Hippocampal formation (tissue), 2 donors: ENCODE measurements at places on chromosomes 3 and 15.

GRCh38 chr15:36831904-36832287 lies 252.5 kb downstream of the CDIN1 start:
- DNase-seq, result no peak

- DNase-seq, result no peak
These were observed 11.9 kb downstream of the ASB7 start for GRCh38 chr15:100614336-100614735.

GRCh38 chr3:183489455-183490210 lies 61.2 kb upstream of the MCF2L2 start:
- no peak for DNase-seq

- no peak for DNase-seq
These were observed 8.5 kb downstream of the ITPKA start for GRCh38 chr15:41501931-41502794.

DNA sequence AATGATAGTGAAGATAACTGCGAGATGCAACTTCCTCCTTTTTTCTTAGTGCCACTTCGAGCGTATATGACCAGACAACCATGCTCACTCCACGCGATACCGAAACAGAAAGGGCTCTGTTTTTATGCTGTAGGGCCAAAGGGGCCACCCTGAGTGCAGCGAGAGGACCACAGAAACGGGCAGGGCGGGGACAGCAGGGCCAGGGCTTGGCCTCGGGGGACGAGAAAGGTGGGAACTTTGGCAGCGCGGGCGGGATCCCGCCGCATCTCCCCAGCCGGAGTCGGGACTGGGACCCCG lies 483 bp downstream of the VPS13C start:
- DNase-seq, result peak; percentile 63

GRCh38 chr3:39718674-39719595 lies 90.5 kb upstream of the MYRIP start:
- DNase-seq, result no peak

GRCh38 chr15:68791431-68792283 lies 29.0 kb downstream of the ANP32A start:
- DNase-seq, result no peak

- no peak for DNase-seq
These were observed 44.1 kb upstream of the TFG start for GRCh38 chr3:100665230-100665629.

DNA sequence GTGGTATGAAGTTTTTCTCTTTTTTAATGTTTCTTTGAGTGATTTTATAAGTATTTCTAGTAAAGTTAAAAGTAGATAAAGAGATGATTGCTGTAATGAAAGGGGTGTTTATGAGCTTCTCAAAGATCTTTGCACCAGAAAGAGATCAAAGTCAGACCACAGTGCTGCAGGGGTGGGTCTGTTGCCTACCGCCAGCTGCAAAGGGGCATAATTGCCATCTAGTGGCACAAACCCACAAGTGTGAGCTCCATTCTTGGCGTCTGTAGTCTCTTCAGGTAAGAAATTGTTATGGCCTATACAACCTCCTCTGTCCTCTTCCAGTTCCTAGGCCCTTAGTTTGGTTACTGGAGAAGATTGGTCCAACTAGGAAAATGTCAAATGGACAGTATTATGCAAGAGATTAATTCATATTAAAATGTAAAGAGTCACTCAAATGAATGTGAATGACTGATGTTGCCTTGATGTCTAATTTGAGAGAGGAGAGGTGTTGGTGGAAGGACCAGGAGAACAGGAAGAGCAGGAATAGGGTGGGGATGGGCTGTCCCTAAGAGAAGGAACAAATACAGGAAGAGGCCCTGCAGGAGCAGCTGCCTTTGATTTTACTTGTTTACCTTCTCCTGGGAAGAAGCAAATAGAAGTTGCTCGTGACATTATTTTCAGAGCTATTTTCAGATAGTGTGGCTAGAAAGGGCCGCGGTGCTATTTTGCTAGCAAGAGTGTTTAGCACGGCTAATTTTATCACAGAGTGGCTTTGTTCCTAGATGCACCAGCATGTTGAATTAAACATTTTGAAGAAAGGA lies 53.0 kb upstream of the GSK3B start:
- DNase-seq, result no peak

DNA sequence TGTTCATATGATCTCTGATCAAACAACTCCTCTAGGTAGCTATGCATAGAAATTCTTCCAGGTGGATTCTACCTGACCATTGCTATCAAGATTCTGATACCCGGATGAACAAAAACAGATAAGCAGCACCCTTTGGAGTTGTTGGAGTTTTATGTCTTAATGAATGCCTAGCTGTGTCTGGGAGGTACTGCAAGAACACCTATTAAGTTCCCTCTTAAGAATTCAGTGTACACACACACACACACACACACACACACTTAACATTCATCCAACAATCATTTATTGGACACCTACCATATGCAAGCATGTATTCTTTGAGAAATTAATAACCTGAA lies 58.1 kb upstream of the FNDC3B start:
- no peak for DNase-seq

DNA sequence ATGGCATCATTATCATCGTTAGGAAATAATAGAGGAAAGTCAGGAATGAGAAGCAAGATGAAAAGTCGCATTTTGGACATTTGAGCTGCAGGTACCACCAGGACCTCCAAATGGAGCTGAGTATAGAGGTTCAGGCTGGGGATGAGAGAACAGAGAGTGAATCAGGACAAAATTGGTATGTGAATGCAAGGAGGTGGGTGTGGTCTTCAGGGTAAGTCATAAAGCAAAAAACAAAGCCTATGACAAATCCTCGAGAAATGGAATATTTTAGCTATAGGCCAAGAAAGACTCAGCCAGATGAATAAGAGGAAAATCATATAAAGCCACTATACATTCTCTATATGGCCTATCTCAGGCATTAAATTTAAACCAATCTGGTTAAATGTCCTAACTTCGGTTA lies 841.3 kb downstream of the ROBO1 start:
- DNase-seq, result no peak

DNA sequence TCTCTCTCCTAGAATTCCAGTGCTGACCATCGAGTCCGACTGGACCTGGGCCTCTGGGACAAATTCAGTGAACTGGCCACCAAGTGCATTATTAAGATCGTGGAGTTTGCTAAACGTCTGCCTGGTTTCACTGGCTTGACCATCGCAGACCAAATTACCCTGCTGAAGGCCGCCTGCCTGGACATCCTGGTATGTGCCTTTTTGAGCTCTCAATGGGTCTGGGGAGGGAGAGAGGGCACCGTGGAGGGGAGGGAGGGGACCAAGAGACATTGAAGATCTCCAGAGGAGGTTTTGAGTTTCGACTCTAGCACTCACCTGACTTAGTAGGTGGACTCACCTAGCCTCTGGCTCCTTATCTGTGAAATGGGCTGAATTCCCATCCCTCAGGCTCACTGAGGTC lies 84.2 kb downstream of the TOP2B start:
- DNase-seq, result no peak

- no peak for DNase-seq
These were observed 114.7 kb upstream of the LMOD3 start for GRCh38 chr3:69236812-69237707.

GRCh38 chr15:42549741-42550392 lies 1.2 kb downstream of the HAUS2 start:
- DNase-seq, result no peak

DNA sequence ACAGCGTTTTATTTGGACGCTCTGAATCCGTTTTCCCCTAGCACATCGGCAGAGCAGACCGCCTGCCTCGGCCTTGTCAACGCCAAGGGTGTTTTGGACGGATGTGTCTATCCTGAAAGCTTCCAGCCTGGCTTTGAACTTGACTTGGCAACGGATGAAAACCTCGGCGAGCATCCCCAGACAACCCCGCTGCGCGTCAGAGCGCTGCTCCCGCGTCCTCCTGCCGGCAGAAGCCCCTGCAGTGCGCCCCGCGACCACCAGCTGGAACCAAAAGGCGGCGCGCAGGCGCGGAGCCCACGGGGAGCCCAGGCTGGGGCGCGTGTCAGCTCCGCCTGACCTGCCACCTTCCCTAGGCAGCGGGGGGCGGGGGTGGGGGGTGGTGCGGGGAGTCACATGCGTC lies 26.2 kb upstream of the ARL8B start:
- DNase-seq, result no peak

DNA sequence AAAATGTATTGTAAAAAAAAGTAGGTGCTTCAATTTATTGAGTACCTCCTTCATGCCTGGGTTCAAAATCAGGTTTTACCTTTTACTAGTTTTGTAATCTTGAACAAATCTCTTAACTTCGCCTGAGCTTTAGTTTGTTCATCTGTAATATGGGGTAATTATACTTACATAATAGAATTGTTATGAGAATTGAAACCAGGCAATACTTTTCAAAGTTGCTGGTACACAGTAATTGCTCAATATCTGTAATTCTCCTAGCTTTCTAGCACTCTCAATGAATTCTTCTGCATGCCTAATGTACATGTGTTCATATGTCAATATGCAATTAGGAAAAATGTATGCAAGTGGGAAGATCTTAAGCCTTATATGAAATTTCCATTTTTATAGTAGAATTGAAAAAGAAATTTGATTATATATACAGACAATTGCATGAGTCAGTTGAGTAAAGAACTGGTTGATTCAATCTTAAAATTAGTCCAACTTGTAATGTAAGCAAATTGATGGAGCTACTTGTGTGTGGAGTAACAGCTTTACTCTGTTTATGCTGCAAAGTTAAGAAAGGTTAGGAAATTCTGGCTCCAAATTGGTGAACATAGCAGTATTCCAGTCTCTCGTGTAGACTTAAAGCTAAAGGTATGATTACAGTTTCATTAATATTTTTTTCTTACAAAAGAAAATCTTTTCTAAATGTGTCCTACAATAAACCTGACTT lies 4.1 kb downstream of the TNFSF10 start:
- DNase-seq, result no peak

GRCh38 chr3:55826731-55827496 lies 339.8 kb upstream of the WNT5A start:
- DNase-seq, result no peak

DNA sequence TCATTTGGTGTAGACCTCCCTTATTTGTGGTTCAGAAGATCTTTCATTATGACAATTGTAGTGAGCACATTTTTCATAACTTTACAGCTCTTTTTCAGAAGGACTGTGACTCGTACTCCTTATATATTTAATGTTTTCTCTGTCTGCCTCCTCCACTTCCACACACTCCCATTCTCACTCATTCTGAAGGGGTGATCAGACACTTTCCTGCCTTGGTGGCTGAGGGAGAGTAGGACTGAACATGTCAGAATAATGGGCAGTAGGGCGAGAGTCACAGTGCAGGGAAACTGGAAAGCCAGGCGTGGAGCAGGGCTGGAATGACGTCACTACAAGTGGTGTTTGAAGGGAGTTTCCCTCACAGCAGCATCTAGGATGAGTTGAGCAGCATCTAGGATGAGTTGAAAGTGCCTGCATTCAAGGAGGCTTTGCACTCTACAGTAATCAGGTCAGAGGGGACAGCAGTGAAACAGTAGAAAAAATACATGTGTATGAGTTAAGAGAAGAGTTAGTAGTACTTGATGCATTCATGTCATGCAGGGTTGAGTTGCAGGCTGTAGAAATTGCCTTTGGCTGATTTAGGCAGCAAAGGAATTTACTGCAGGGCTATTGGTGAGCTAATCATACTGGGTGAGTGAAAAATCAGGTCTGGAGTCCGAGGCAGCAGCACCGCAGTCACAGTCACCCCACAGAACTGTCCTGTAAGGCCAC lies 36.3 kb upstream of the FBXL22 start:
- DNase-seq, result no peak

- no peak for DNase-seq
These were observed 20.7 kb downstream of the KLF13 start for GRCh38 chr15:31347067-31347975.
